ENCODE measurements at places on chromosomes 7 and 10.

DNA sequence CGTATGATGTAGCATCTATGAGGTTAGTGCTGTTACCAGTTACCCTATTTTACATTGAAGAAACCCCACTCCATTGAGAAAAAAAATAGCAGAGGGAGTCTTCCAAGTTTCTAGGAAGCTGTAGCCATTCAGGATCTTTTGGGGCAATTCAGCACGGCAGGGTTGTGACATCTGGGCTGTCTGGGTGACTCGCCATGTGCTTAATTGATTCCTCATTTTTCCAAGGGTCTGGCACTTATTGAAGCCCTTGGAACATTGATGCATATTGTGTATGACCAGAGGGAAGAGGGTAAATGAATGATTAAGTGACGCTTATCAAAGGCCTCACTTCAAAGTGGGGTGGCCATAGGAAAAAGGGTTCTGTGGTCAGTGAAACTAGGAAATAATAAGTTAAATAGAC lies 248.7 kb downstream of the ARHGAP12 start:
- no peak for DNase-seq

GRCh38 chr7:127892488-127893314 lies 138.5 kb downstream of the LRRC4 start:
- DNase-seq: no peak

DNA sequence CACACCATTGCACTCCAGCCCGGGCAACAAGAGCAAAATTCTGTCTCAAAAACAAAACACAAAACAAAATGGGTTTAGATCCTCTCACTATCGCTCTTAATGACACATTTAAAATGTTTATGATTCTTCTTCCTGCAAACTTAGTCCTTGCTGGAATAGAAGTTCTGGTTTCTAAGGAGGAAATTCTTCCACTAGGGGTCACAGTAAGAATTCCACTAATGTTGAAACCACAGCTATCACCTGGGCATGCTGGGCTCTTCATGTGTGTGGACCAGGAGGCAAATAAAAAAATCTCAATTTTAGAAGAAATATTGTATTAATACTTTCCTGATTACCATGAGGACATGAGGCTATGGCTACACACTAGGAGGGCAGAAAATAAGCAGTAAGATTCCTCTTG lies 915.8 kb downstream of the TYW1 start:
- no peak for DNase-seq

DNA sequence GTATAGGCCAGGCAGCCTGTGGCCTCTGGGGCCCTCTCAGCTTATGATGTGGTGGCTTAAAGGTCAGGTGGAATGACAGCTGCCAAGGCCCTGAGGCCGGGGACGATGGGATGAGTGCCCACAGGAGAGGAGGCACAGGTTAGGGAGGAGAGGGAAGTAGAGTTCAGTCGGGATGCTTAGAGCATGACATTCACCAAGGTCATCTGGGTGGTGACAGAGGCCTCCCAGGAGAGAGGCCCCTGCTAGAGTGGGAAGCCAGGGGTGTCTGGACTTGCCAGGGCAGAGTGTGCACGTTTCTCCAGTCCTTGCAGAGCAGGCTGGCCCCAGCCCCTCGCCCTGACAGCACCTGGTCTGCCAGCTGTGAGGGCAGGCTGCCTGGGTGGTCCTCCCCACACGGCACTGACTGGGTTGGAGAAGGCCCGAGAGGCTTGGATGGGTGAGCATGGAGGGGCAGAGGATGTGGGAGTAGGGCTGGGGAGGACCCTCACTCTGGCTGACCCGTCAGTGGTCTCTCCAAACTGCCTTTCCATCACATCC lies 1.5 kb downstream of the CALHM1 start:
- DNase-seq: no peak

All from esophagus squamous epithelium (tissue), 5 donors.